ENCODE measurements at places on chromosomes 5 and 9. TPM values are rescaled to one million over a fixed set of nuclear protein-coding genes. Genes with fewer than 3 reads are reported as not detected.

DNA sequence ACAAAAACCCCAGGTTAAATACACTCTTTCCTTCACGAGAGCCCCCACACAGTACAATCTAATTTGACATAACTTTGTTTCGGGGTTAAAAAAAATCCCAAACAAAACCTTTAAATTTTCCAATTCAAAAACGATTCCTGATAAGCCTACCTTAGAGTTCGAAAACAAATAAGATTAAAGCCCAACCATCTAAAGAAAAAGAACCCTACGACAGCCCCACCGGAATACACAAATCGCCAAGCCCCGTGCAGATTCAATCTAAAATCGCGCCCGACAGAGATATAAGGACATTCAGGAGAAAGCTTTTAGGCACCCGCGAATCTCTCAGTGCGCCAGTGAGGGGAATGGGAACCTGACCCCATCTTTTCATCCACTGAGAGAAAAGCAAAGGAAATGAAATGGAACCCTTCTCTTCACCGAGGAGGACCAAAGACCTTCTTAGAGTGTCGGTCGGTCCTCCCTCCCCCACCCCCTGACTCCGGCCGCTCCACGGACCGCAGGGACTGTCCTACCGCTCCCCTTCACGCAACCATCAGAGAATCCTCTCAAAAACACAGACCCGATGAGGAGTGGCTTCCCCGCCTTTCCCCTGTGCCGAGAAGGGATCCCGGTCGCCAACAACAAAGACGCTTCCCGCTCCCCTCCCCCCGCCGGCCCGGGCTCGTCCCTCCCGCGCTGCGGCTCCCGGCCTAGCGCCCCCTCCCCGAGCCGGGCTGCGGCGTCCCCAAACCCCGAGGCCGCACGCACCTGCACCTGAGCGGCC is 925 bp downstream of the ABHD17B start:
- H3K4me3 ChIP-seq = peak overlapping the region; percentile 93
- H3K36me3 ChIP-seq = no peaks in the 10 kb centered on the region
- no peaks in the 10 kb centered on the region for H3K27me3 ChIP-seq

The SLC2A6 gene
- total RNA-seq = 2.6 TPM

- no peak overlapping the region for H3K27ac ChIP-seq
- DNase-seq = no peak
- no peak overlapping the region for H3K4me3 ChIP-seq
- H3K27me3 ChIP-seq = no peaks in the 10 kb centered on the region
Observed at GRCh38 chr5:179331591-179332375, 13.5 kb downstream of the ADAMTS2 start.

The OR1J2 gene
- total RNA-seq = not detected

DNA sequence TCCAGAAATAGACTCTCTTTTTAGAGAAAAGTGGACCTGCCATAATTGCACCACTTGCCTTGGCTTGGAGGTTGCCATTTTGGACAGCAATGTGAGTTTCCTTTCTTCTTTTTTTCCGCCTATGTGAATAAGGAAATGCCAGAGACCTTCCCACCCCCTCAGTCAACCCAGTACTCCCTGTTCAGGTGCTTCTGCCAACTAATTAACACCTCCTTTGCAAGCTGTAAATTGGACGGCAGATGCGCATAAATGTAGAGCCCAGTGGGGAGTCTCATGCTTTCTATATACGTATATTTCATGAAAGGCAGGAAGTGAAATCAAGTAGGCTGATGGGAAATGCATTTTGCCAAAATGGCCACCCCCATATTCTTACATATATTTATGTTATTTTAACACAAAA is 269.8 kb upstream of the RFX3 start:
- H3K4me1 ChIP-seq = peaks cover 7% of the 10 kb centered on the region
- H3K4me3 ChIP-seq = no peak overlapping the region
- no peaks in the 10 kb centered on the region for H3K27me3 ChIP-seq
- no peak overlapping the region for H3K27ac ChIP-seq

- no peaks in the 10 kb centered on the region for H3K36me3 ChIP-seq
- H3K4me1 ChIP-seq = peaks cover 65% of the 10 kb centered on the region
- peak overlapping the region; percentile 96 for H3K27ac ChIP-seq
- no peak overlapping the region for H3K4me3 ChIP-seq
- DNase-seq = peak; percentile 76
- no peaks in the 10 kb centered on the region for H3K27me3 ChIP-seq
Observed at GRCh38 chr5:139696894-139697658, 48.9 kb downstream of the CXXC5 start.

DNA sequence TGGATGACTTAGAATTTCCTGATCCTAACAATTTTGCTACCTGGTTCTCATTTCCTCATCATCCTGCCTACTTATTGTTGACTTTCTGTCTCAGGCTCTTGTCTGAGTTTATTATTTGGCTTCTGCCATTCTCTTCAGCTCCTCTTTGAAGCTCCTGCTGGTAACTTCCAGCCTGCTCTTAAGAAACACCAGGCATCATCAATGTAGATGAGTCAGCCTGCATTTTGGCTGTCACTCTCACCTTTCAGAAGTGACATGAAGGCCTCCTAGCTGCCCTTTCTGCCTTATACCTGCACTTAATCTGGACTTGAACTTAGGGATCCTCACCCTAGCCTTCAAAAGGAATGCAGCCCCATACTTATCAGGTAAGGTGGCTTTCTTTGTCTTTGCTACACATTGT is 551.8 kb upstream of the ZNF608 start:
- no peaks in the 10 kb centered on the region for H3K36me3 ChIP-seq
- H3K4me1 ChIP-seq = no peaks in the 10 kb centered on the region
- H3K27me3 ChIP-seq = no peaks in the 10 kb centered on the region
- no peak overlapping the region for H3K4me3 ChIP-seq
- no peak overlapping the region for H3K27ac ChIP-seq
- no peak for DNase-seq

DNA sequence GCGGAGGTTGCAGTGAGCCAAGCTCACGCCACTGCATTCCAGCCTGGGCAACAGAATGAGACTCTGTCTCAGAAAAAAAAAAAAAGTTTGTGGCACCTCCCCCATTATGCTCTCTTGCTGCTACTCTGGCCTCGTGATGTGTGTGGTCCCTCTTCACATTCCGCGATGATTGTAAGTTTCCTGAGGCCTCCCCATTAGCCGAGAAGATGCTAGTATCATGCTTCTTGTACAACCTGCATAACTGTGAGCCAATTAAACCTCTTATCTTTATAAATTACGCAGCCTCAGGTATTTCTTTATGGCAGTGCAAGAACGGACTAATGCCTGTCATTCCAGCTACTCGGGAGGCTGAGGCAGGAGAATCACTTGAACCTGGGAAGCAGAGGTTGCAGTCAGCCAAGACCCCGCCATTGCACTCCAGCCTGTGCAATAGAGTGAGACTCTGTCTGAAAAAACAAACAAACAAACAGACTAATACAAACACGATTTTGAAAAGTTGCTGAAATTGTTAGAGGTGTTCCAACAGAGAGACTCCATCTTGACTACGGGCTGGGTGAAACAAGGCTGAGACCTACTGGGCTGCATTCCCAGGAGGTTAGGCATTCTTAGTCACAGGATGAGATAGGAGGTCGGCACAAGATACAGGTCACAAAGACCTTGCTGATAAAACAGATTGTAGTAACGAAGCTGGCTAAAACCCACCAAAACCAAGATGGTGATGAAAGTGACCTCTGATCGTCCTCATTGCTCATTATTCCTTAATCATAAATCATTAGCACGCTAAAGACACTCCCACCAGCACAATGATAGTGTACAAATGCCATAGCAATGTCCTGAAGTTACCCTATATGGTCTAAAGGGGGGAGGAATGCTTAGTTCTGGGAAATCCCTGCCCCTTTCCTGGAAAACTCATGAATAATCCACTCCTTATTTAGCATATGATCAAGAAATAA is 8.3 kb upstream of the AFF4 start:
- no peaks in the 10 kb centered on the region for H3K4me1 ChIP-seq
- H3K27ac ChIP-seq = no peak overlapping the region
- no peaks in the 10 kb centered on the region for H3K36me3 ChIP-seq
- DNase-seq = no peak
- H3K4me3 ChIP-seq = no peak overlapping the region
- H3K27me3 ChIP-seq = no peaks in the 10 kb centered on the region

DNA sequence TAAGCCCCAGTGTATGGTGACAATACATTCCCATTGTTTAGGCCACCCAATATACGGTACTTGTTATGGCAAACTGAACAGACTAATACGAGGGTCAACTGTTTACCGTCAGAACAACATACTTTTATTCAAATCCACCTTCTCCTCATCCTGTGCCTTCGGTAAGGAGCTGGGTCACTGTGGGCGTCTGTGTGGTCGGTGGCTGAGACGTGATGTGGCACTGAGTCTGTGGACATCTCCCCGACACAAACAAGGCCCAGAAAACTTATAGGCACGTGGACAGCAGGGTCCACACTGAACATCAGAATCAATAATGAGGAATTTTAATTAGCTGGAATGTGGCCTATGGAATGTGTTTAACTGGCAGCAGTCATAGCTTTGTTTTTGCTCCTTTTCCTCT is 154.3 kb upstream of the IRX2 start:
- H3K4me3 ChIP-seq = no peak overlapping the region
- no peaks in the 10 kb centered on the region for H3K4me1 ChIP-seq
- H3K27ac ChIP-seq = no peak overlapping the region
- no peaks in the 10 kb centered on the region for H3K36me3 ChIP-seq
- no peak for DNase-seq

- H3K4me1 ChIP-seq = no peaks in the 10 kb centered on the region
- no peaks in the 10 kb centered on the region for H3K27me3 ChIP-seq
- no peak for DNase-seq
- no peak overlapping the region for H3K27ac ChIP-seq
Observed at GRCh38 chr9:17472126-17472525, 106.7 kb upstream of the SH3GL2 start.

DNA sequence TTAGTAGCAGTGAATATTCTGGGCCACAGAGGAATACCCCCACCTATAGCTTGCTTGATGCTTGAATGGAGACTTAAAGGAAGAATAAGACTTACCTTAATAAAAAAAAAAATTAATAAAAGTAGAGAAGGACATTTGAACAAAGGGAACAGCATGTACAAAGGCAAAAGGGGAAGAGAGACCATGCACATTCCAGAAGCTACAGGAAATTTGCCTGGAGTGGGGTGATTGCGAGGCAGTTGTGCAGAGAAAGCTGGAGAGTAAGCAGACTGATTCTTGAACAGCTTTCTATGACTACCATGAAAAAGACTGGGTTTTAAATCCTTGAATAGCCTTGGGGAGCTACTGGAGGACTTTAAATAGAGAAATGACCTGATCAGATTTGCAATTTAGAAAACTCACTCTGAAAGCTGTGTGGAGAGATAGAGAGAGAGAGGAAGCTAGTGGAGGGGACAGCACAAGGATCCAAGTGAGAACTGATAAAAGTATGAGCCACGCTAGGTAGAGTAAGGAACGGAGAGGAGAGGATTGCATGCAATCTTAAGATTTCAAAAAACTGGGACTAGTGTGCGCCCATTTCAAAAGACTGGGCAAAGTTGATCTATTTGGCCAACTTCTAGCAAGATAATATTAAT is 12.5 kb upstream of the SSBP2 start:
- H3K36me3 ChIP-seq = no peaks in the 10 kb centered on the region
- H3K4me3 ChIP-seq = no peak overlapping the region
- DNase-seq = no peak
- H3K27ac ChIP-seq = no peak overlapping the region
- H3K4me1 ChIP-seq = no peaks in the 10 kb centered on the region

The EGFL7 gene
- total RNA-seq = 14.8 TPM
